NCI-H187 treated with DMSO at 0.1 percent for 48 hours (cell line): ENCODE measurements at places on chromosomes 3 and 15.

GRCh38 chr3:107285197-107285596 is 92.0 kb upstream of the CCDC54 start:
- no peak for DNase-seq

GRCh38 chr3:52839892-52840545 is 5.2 kb upstream of the MUSTN1 start:
- DNase-seq, result no peak

DNA sequence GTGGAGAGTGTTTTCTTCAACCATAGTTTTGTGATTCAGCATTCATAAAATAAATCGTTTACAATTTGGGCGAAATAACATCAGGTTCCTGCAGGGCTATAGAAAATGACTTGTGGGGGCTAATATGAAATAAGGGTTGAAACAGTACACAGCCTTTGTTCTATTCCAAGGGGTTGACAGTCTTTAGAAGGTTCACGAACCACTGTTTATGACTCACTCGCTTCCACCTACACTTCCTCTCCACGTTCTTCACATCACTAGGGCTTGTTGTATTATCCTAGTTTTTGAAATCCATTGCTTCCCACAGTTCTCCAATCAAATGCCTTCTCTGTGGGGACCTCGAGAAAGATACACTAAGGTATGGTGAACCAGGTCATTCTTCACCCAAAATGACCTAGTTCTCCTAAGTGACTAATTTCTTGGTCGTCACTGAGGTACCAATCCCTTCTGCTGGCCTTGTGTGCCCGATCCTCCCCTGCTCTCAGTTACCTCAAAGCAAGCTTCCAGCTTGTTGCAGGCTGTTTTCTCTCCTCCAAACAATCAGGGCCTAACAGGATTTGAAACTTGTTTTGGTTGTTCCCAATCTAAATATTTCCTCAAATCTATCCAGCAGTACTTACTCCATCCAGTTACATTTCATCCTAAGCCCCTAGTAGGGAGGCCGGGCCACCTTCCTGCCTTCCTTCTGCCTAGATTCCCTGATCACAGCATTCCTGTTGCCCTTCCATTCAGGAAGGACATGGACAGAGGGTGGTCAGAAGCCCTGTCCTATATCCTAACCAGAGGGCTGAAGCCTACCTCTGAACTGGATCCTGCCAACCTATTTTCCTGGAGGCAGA is 23.1 kb upstream of the TBL1XR1 start:
- DNase-seq, result no peak

DNA sequence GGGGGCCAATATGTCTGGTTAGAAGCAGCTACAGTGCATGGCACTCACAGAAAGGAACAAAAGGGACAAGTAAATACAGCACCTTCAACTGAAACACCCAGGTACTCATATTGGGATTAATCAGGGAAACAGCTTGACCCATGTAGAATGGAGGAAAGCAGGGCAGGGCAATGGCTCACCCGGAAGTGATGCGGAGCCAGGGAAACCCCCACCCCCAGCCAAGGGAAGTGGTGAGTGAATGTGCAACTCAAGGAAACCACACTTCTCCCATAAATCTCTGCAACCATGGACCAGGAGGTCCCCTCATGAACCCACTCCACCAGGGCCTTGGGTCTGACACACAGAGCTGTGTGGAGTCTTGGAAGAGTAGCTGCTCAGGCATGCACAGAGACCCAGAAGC is 117.1 kb downstream of the MTHFS start:
- DNase-seq, result no peak

DNA sequence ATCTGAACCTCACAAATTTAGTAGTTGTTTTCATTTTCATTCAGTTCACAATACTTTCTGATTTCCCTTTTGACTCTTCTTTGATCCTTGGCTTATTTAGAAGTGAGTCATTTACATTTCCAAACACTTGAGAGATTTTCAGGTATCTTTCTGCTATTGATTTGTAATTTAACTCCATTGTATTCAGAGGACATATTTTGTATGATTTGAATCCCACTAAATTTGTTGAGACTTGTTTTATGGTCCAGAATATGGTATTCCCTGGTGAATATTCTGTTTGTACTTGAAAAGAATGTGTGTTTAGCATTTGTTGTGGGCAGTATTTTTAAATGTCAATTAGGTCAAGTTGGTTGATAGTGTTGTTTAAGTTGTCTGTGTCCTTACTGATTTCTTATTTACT is 29.6 kb downstream of the FAN1 start:
- DNase-seq, result no peak

DNA sequence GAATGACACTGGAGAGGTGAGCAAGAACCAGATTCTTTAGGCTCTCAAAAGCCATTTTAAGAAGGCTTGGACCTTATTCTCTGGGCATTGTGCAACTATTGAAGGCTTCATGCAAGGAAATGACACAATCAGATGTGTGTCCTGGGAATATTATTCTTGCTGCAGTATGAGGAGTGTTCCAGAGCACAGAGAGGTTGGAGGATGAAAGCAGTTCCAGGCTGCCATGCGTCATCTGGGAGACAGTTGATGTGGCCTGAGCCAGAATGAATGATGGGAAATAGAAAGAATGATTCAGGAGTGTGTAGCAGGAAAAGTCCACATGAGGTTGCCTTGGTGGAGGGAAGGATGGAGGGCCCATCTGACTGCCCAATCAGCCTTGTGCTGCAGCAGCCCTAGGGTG is 123.1 kb downstream of the CHCHD6 start:
- no peak for DNase-seq

- no peak for DNase-seq
Observed at GRCh38 chr15:88450125-88450798, 16.9 kb downstream of the MRPL46 start.

DNA sequence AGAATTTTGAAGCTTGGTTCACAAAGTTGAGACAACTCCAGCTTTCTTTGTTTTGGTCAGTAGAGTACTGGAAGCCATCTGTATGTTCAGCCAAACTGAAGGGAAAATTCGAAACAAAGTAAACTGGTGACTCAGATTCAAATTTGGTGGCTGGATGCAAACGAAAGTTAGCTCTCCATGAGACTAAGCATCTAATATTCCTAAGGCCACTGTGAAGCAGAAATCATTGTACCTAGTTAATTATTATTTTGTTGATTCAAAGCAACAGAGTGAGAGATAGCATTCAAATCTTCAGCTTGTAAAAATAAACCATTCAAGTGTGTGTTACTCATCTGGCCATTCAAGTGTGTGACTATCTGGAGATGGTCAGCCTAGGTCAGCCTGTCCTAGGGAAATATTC is 42.1 kb downstream of the NR2F2 start:
- DNase-seq, result no peak

- no peak for DNase-seq
Observed at GRCh38 chr15:60442763-60443162, 36.2 kb downstream of the ICE2 start.

DNA sequence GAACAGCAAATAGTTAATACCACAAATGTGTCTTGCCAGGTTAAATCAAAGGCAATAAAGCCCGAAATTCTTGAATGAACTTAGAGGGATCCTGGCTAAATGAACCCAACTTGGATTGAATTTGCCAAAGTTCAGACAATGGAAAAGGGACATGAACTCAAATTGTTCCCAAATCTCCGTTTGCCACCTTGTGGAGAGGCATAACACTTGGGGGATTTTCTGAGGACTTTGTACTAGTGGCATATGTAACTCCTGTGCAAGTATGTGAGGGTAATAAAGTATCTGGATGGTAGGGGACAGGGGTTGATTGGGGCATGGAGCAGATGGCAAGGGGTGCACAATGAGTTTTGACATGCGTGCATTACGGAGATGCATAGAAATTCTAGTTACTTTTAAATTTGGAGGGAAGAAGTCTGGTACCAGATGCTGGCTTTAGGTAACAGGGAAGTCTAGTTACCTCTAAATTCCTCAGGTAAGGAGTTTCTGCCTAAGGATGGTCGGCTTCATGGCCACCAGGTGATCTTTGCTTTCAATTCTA is 1.2 kb upstream of the TCAIM start:
- no peak for DNase-seq

DNA sequence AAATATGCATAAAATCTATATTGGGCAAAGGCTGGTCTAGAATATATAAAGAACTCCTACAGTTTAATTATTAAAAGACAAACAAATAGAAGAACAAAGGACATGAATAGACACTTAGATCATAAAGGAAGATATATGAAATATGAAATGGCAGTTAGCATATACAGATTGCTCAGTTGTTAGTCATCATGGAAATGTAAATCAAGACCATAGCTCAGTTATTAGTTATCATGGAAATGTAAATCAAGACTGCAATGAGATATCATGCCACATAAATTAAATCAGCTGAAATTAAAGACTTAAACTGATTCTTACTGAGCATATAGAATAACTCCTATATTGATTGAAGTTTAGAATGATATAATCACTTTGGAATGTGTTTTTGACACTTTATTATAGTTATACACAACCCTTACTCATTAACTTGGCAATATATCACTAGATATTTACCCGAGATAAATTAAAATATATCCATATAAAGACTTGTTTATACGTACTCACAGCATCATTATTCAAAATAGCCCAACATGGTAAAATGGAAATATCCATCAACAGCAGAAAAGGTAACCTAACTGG is 45.2 kb upstream of the GOLGA8B start:
- no peak for DNase-seq

- no peak for DNase-seq
Observed at GRCh38 chr15:78808550-78808949, 2.7 kb downstream of the ADAMTS7 start.

DNA sequence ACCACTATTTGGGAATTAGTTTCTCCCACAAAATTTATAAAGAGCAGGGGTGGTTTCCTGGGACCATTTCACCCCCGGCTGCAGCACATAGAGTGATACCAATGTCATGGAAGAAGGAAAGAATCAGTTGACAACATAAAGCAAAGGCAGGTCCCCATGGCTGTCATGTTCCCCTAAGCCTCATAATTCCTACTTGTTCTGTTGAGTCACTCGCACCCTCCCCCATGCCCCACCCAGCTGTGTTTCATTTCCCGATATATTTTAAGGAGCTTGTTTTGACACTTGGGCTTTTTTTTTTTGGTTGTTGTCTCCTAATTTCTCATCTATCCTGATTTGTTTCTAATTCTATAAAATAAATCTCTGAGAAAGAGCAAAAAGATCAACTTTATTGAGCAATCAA is 24.9 kb downstream of the ERC2 start:
- no peak for DNase-seq

DNA sequence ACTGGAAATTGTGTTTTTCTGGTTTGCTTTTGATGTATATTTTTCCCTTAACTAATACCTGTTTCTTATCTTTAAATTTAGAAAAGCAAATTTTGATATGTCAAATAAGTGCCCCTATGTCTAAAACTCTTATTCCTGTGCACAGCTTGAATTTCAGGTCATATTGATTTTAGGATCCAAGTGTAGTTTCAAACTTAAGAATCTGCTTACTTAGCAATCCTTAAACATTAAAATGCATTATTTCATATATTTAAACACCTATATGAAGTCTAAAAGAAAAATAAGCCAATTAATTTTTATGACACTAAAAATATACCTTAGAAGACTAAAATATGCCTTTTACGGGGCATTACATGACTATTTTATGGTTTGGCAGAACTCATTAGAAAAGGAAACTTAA is 59.2 kb downstream of the NECTIN3 start:
- no peak for DNase-seq

GRCh38 chr3:104635872-104636580 is 730.7 kb upstream of the ALCAM start:
- DNase-seq, result no peak

DNA sequence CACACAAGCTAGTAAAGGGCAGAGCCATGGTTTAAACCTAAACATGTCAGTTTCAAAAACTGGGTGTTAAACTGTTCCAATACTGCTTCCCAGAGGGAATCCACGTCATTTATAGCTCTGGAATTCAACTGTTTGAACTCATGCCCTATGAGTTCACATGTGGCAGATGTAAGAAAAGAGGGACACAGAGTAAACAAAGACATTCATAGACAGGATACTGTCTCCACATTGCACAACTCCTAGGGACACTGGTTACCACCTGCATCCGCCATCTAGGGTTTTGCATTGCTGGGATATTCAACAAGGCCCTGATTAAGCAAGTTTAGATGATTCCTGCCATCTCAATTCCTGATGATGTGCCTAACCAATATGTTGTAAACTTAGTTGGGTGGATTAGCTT is 134.1 kb upstream of the COL8A1 start:
- no peak for DNase-seq

DNA sequence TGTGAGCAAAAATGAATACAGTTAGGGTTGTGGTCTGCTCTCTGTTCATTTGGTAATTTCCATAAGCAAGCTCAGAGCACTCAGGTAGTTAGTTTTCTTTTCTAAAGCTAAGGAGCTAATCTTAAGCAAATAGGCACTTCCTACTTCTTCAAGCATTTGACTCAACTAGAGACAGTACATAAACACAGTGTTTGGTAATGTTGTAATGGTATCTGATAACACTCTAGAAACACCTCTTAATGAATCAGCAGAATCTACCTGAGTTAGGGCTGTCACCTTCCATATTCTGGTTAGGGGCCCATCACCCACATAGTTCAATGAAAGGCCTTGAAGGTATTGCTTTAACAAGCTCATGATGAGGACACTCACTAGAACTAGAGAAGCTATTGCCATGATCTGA is 83.1 kb downstream of the PLCH1 start:
- DNase-seq, result no peak

GRCh38 chr3:73773233-73773632 is 148.5 kb upstream of the PDZRN3 start:
- DNase-seq, result no peak

GRCh38 chr3:180601688-180602666 is at the start of gene TTC14:
TTC14 (plus strand) TSS chr3:180602163; CDS start chr3:180602262, 99 bp downstream.
- peak; percentile 87 for DNase-seq

GRCh38 chr3:122112754-122113153 is 57.6 kb downstream of the CD86 start:
- no peak for DNase-seq

- DNase-seq, result no peak
Observed at GRCh38 chr3:97967966-97968365, 4.3 kb downstream of the RIOX2 start.

DNA sequence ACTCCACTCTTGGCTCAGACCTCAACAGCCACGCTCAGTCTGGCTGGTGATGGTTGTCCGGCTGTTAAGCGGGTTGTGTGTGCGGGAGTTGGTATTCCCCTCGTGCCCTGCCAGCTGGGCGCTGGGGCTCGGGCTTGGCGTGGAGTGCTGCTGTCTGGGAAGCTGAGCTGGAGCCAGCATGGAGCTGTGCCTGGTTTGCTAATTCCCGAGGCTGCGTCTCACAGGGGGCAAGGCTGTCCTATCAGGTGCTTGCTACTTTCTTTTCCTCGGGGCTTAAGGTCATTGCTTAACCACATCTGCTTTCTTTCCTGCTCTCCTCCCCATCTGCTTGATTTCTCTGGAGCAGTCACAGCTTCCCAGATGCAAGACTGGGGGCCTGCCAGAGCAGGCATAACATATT is 29.9 kb downstream of the PDIA5 start:
- DNase-seq, result no peak

DNA sequence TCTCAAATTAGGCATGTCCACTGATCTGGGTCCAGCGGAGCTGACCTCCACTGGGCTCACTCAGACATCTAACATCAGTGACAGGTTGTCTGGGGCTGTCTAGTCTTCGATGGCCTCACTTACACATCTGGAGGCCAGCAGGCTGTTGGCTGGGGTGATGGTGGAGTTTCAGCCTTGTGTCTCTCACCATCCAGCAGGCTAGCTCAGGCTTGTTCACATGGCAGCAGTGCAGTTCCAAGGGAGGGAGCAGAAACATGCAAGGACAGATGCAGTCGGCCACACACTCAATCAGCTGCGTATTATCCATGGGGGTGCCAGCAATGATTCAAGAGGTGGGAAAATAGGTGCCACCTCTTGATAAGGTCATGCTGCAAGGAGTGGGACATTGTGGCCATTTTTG is 292.5 kb downstream of the SHQ1 start:
- DNase-seq, result no peak

- no peak for DNase-seq
Observed at GRCh38 chr3:66479532-66479947, 21.3 kb downstream of the LRIG1 start.

GRCh38 chr15:59457103-59457502 is 19.1 kb downstream of the FAM81A start:
- no peak for DNase-seq
